Large intestine (tissue), 12 donors: ENCODE measurements at places on chromosomes 11 and 22. TPM values are rescaled to one million over a fixed set of nuclear protein-coding genes. Genes with fewer than 3 reads are reported as not detected.
A peak's percentile ranks its signal among the peaks of the same experiment; 100 is the strongest.

GRCh38 chr11:44709966-44710365 lies 16.8 kb upstream of the TSPAN18 start:
- no peak for DNase-seq

Gene HEPN1
- not detected for polyA plus RNA-seq

DNA sequence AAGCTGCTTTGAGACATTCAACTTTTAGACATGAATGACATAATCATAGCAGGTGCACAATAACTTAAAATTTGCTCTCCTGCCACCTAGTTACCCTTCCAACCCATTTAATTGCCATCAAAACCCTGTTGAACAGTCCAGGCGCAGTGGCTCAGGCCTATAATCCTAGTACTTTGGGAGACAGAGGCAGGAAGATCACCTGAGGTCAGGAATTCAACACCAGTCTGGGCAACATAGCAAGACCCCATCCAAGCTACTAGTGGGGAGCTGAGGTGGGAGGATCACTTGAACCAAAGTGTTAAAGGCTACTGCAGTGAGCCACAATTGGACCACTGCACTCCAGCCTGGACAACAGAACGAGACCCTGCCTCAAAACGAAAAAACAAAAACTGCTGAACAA lies 4.0 kb upstream of the PHF21A start:
- DNase-seq: no peak

Gene FGF3
- not detected for polyA plus RNA-seq

DNA sequence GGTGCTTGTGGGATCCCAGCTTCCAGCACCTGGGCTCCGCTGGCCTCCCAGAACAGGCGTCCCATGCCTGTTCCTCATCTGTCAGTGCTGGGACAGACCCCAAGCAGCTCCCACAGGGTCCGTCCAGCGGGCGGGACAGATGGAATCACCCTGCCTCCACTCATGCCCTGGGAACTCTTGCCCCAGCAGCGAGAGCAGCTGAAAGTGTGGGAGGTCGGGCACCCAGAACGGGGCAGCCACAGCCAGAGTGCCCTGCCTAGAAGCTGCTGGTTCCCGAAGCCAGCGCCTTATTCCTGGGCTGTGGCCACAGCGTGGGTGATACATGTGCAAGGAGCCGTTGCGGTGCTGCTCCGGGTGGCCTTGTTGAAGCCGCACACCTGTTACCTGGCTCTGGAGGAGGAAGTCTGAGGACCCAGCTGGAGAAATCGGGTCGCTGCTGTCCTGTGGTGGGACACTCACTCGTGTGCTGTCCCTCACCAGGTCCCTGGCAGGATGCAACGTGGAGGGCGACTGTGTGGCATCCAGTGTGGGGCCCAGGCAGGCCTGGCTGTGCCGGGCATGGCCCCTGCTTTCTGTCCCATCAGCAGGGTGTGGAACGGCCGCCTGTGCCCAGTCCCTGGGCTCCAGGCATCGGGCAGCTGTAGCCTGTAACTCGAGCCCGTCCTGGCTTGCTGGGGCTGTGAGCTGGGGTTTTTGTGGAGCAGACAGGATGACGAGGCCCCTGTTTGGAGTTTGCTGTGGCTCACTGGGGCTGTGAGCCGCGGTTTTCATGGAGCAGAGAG lies 16.2 kb downstream of the GRAMD4 start:
- no peak for DNase-seq

DNA sequence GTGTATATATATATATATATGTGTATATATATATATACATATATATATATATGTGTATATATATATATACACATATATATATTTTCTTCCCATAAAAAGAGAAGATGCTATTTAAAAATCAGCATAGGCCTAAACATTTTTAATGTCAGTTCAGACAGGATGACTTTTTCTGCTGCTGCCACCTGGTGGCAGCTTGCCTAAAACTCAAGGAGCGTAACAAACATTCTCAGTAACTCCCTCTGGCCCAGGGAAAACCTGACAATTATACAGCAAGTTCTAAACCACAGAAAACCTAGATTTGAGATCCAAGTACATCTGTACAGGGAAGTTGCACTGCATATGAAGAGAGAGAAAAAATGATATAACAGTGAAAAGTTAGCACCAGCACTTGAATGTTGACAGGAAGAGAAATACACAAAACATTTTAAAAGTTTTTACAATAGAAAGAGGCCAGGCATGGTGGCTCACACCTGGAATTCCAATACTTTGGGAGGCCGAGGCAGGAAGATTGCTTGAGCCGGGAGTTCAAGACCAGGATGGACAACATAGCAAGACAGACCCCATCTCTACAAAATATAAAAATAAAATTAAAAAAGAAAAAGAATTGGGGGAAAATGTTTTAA lies 16.6 kb downstream of the OR8A1 start:
- peak; percentile 19 for DNase-seq

GRCh38 chr22:46096706-46097230 lies 53.6 kb upstream of the PPARA start:
- no peak for DNase-seq

Gene HOATZ
- 0.01 TPM for polyA plus RNA-seq

Gene RBMXL2
- 0.45 TPM for polyA plus RNA-seq

DNA sequence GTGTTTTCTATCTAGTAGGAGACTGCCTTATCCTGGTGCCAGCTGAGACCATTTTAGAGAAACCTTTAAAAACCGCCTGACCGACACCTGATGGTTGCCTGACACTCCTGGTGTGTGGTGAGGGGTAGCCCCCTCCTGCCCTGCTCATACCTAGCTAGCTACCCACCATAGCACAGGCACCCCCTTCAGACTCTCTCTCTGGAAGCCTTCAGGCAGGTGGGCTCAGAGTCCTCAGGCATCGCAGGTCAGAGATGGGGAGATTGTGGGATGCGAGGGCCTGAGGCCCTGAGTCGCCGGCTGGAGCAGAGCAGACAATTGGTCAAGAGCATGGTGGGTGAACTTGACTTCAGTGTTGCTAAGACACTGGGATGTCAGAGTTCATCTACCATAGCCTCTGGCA lies 424.6 kb downstream of the BRD1 start:
- DNase-seq: no peak

GRCh38 chr11:113474362-113475159 lies 637 bp downstream of the DRD2 start:
- DNase-seq: peak; percentile 77

DNA sequence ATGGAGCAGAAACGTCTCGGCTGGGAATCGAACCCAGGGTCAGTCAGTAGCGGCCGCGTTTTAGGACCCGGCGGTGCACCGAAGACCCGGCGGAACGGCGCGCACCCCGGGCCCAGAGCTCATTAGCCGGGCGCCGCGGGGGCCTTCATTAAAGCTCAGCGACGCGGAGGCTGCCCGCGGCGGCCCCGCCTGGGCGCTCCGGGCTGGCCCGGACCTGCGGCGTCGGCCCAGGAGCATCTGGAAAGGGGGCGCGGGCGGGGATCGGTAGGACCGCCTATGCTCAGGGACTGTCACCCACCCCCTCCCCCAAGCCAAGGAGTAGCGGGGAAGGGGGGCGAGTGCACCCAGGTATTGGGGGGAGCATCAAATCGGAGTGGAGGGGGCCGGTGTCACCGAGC lies 52.2 kb downstream of the CYTH4 start:
- no peak for DNase-seq

DNA sequence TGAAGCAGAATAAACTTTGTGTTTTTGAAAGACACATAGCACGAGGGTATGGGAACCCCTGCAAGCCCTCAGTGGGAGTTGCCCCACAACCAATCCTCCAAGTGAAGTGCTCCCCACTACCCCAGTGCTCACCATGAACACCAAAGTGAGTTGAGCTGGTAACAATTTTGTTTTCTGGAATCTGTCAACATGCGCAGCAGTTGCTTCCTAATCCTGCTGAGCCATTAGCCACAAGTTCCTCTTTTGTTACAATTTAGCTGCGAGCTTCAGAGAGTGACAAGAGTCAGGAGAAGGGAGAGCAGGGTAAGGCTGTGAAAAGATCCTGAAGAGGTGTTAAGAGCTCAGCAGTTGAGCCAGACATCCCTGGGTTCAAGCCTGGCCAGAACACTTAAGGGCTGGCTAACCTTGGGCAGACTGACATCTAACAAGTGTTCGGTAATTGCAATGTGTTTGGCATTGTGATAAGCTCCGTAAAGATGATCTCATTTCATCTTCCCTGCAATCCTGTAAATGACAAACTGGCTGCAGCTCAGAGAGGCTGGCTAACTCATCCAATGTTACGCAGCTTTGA lies 24.1 kb upstream of the ASPHD2 start:
- DNase-seq: no peak

- no peak for DNase-seq
These were observed 99.5 kb downstream of the SPATA19 start for GRCh38 chr11:133745791-133746190.

GRCh38 chr11:73269459-73270015 lies 2.6 kb upstream of the P2RY6 start:
- DNase-seq: peak; percentile 82

DNA sequence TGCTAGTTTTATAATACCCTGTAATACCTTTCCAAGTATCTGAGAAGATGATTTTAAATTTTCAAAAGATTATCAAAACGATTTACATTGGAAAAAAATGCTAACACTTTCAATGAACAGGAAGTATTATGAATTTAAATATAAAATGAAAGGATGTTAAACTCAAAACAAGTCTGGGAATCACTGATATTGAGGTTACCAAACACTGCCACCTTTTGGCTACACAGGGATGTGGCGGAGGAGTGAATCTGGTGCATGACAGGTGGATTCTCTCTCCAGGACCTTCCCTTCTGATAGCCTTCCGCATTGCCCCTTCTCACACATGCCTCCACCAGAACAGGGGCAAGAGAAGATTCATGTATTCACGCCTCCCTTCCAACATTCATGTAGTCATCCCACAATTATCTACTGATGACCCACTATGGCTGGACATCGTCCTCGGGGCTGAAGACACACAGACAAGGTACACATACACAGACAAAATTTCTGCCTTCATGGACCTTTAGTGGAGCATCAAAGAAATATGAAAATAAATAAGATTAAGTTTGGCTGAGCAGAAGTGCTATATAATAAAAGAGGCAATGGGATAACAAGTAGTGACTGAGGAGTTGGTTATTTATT lies 34.7 kb downstream of the ATG16L2 start:
- DNase-seq: no peak
